ENCODE measurements at places on chromosomes 16 and 17. TPM values are rescaled to one million over a fixed set of nuclear protein-coding genes. Genes with fewer than 3 reads are reported as not detected.

DNA sequence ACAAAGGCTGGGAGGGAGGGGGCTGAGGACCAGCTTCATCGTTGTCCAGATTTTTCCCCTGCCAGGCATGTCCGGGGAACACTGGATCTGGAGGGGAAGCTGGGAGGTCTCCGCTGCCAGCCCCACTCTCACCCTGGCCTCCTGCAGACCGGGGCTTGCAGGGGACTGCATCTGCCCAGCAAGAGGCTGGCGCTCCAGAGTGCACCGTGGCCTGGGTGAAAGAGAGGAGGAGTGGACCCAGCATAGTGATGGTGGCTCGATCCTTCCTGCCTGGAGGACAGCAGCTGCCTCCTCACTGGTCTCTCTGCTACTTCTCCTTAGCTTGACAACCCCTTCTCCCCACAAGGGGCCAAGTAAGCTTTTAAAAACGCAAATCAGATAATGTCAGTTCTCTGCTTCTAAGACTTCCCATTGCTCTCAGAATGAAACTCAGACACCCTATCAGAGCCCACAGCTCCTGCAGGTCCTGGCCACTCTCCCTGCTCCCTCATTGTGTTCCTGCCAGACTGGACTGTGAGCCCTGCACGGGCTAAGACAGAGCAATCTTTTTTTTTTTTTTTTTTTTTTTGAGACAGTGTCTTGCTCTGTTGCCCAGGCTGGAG, 15.0 kb downstream of the CPNE2 start:
- DNase-seq: no peak

The KRT24 gene
- not detected for polyA plus RNA-seq

DNA sequence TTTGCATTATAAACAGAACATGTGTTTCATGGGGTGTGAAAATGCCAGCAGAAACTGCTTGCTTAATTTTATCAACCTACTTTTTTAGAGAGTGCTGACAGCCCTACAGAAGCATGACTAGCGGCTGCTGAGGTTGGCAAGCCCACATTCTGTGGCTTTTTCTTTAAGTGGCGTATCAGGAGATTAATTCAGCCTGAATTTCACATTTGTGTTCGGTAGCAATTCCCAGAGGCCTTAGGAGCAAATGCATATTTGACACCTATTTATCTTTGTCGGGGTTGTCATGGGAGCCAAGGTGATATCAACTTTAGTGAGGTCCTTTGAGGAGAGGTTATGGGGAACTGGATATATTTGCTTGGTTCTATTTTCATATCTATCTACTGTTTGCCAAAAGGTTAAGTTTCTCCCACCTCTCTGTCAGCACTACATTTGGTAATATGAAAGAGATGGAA, 140.9 kb downstream of the KCNJ2 start:
- DNase-seq: no peak

The RAB11FIP4 gene
- 15.7 TPM for polyA plus RNA-seq

DNA sequence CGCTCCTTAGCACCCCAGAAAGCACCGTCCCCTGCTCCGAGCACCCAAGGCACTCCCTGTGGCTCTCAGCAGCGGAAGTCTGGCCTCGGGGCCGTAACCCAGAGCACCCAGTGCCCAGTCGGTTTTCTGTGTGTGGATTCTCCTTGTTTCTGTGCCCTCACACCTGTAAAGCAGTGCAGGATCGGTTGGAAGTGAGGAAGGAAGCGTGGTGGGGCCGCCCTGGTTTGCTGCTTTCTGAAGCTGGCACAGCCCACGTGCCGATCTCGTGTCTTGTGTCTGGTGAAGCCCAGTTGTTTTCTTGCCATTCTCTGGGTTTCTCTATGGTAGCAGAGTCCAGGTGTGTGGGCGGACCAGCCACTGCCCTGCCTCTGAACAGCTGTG, 3.7 kb downstream of the ACSF3 start:
- no peak for DNase-seq

DNA sequence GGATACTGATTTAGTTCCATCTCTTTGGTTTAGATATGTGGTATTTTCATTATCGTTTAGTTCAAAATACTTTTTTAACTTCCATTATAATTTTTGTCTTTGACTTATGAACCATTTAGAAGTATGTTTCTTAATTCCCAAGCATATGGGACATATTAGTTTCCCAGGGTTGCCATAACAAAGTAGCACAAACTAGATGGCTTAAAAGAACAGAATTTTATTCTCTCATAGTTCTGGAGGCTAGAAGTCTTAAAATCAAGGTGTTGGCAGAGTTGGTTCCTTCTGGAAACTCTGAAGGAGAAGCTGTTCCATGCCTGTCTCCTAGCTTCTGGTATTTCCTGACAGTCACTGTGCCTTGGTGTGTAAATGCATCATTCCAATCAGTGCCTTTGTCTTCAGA, 291.5 kb upstream of the AXIN2 start:
- no peak for DNase-seq

DNA sequence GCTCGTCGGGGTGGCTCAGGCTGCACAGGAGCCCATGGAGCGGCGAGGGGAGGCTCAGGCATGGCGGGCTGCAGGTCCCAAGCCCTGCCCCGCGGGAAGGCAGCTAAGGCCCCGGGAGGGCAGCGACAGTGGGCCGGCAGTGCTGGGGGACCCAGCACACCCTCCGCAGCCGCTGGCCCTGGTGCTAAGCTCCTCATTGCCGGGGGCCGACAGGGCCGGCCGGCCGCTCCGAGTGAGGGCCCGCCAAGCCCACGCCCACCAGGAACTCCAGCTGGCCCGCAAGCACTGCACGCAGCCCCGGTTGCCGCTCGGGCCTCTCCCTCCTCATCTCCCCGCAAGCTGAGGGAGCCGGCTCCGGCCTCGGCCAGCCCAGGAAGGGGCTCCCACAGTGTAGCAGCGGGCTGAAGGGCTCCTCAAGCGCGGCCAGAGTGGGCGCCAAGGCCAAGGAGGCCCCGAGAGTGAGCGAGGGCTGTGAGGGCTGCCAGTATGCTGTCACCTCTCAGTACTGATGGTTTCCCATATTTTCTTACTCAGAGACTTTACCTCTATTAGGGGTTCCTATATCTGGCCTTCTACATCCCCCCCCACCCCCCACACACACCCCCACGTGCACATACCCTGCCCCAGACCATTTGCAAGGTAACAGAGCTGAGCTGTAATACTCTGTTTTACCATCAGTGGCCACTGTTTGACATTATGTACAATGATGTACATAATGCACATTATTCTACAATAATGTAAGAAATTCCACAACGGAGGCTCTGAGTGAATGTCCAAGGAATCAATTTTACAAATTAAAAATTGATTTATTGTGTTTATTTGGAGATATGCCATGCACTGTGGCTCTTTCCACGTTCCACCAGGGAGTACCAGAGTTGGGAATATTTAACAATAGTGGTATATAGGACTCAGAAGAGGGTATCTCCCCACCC, 3.7 kb upstream of the VAT1L start:
- no peak for DNase-seq

The NAGS gene
- 2.3 TPM for polyA plus RNA-seq

- DNase-seq: no peak
These were observed 26.1 kb downstream of the AKTIP start for GRCh38 chr16:53476867-53477266.

The PPP1R27 gene
- 0.18 TPM for polyA plus RNA-seq

- DNase-seq: no peak
These were observed 553.2 kb downstream of the MAF start for GRCh38 chr16:79047337-79047736.

DNA sequence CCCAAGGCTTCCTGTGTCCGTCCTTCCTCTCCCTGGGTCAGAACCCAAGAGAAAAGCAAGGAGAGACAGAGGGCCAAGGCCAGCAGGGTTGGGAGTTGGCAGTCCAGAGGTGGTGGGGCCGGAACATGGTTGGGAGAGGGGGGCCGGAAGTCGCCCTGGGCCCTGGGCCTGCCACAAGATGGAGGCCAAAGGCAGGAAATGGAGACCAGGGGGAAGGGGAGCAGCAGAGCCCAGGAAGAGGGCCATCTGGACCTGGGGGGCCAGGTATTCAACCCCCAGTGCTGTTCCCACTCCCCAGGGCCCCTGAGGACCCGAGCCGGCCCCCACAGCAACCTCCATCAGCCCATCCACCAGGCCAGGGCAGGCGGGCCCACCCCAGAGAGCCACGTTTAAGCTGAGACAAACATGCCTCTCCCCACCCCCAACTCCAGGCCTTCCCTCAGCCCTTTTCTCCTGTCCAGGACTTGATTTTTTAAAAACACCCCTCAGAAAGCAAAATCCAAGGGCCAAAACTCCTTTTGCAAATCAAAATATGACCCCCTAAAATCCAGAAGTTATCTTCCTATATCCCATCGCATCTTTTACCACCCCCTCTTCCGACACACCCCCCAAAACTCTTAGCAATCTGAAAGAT, 4.4 kb upstream of the BCL6B start:
- no peak for DNase-seq

The SOX9 gene
- polyA plus RNA-seq: 25.4 TPM

The KRTAP4-5 gene
- polyA plus RNA-seq: not detected

Data from right renal pelvis (tissue), 4 donors.